ENCODE measurements at places on chromosomes 3 and 15. TPM values are rescaled to one million over a fixed set of nuclear protein-coding genes. Genes with fewer than 3 reads are reported as not detected.

ZIC1 gene
- total RNA-seq, result 0.46 TPM

CYP11A1 gene
- not detected for total RNA-seq

GRCh38 chr3:141557961-141558706 lies 71.3 kb downstream of the RASA2 start:
- no peak for DNase-seq

DNA sequence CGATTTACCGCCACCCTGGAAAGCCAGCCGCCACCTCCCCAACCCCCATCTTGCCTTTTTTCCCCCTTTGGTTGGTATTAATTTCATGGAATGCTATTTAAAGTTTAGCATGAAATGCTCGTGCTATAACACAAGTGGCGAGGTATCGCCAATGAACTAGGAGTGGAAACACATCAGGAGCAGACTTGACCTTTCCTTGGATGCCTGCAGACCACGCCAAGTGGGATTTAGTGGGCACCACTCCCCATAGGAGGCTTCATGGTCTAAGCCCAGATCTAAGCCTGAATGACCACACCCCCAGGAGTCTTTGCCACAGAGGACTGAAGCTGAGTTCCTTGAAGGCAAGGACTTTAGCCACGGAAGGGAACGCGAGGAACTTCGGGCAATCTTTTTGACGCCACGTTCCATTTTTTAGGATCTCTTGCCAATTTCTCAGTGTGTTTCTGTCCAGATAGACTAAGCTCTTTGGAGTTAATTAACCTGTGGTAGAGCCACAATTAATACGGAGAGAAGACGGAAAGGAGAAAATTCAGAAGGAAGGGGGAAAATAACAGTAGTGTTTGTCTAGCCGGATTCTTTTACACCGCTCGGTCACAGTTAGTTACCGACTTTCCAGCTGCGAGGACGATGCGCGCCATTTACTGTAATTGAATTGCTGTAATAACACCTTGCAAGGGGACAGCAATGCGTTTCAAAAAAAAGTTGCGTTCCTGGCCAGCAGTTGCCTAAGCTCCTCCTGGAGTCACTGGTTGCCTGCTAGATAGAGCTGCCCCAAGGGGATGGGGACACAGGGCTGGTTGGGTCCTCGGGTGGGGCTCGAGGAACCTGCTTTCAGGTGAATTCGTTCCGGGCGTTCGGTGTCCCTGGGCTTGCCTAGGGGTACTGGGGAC lies 37.1 kb downstream of the NR2F2 start:
- DNase-seq, result no peak

DNA sequence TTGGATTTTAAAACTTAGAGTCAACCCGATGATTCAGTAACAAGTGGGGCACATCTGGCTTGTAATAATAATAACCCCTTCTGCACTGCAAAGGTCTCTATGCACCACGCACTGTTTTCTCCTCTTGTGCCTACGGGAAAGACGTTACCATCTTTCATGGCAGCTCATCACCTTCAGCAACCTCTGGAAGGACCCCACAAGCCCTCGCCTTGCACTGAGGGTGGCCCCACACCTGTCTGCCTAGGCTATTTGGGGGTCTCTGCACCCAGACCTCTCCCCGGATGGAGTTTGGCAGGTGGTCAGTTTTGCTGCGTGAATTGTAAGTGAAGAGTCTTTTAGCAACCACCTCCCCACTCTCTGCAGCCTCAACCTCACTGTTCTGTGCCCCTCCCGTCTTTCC lies 138.6 kb upstream of the MEF2A start:
- DNase-seq, result peak; percentile 52

DNA sequence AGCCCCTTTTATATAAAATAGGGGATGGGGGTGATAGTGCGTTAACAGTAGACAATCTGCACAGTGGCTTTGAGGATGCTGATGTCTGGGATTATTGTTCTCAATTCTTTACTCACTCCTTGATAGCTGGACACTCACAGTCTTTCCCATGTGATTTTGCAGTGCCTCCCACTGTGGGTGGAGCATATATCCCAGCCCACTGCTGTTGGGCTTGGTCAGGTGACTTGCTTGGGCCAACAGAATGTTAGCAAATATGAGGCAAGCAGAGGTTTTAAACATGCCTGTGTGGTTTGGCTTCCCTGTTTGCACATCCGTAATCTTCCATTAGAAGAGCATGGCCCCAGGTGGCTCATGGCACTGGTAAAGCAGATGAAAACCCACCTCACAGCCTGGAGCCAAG lies 46.5 kb downstream of the CPA3 start:
- DNase-seq, result no peak

DNA sequence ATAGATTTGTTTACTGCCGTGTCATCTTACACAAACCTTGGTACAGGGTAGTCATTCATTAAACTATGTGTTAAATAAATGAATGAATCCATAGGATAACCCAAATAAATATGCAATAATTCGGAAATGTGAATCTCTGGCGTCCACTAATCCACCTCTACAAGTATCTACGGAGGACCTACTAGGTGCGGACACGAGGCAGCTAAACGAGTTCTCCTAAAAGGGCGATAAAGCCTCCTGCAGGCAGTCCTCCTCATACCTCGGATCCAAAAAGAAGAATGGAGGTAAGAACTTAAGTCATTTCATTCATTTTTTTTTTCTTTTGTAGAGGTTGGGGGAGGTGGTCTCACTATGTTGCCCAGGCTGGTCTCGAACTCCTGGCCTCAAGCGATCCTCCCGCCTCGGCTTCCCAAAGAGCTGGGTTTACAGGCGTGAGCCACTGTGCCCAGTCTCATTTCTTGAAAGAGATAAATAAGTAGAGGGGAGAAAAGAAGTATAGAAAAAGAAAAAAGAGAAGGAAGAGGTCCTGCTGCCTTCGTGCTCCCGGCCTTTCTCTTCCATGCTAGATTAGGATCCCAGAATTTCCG lies 706 bp upstream of the RPL35A start:
- DNase-seq, result no peak

Measured in lower leg skin (tissue), 4 donors.